ENCODE measurements at places on chromosomes 5 and 9.

DNA sequence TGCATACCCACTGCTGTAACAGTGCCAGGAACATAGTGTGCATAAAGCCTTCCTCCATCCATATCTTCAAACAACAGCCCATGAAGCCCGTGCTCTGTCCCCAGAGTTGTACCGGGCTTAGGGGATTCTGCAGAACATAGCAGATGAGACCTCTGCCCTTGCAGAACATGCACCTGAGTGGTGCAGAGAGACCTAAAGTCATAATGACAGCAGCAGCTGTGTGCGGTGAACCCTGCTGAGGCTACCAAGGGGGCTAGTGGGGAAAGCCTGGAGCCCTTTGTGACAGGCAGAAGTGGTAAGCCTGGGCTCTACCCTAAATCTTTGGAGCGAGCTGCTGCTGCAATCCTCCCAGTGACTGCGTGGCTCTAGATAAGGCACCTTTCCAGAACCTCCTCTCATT lies 32.2 kb upstream of the BRD3 start:
- no peak for DNase-seq

DNA sequence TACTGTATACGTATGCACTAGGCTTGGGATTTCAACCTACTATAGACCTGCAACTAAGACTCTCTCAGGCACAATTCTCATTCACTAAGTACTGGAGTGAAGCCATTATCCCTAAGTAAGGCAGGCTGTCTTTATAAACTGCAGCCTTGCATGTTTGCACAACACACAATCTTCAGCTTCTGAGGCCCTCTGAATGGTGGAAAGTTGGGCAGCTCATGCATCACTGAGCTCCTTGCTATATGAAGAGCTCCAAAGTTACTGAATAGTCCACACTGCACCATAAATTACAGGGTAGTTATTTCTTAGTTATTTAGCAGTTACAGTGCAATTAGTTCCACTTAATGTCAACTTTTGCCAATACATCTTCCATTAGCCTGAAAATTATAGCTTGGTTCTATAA lies 384.6 kb downstream of the BRINP1 start:
- DNase-seq = no peak

GRCh38 chr5:150057052-150057451 lies 29.3 kb downstream of the CSF1R start:
- DNase-seq = peak; percentile 43

DNA sequence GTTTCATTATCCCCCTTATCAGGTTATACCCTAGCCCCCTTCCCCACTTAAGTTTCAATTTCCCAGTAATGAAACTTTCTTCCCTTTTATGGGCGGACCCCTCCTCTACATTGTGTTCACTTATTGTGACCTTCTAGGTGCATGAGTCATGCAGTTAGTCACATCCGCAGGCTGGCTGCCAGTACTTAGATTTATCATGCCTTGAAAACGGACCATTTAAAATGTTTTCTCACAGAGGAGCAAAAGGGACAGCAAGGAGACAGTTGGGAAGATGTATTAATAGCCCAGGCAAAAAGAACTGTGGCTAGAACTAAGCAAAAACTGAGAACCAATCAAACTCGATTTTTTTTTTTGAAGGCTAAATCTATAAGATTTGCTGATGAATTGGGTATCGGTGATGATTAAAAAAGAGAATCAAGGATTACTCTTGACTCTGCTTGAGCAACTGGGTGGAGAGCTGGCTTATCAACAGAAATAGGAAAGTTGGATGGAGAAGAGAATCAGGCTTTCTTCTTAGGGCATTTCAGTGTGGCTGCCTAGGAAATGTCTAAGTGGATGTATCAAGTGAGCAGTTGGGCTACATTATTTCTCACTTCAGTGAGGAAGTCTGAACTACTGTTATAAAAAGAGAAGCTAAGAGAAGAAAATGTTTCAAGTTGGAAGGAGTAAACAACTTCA lies 615.0 kb downstream of the HINT1 start:
- DNase-seq = no peak

DNA sequence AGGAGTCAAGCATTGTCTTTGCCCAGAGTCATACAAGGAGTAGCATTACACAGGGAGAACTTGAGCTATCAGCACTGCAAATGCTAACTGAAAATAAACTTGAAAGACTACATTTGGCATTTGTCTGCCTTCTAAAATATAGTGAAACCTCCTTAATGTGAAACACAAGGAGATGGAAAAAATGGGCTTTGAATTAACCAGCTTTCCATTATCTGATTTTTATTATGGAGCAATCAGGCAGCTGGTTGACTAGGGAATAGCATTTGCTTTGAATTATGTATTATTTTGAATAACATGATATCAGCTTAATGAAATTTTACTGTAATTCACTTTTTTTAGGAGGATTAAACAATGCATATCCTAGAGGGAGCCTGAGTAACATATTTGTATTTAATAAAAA lies 130.8 kb downstream of the GDNF start:
- no peak for DNase-seq

GRCh38 chr5:157189223-157189622 lies 8.6 kb downstream of the ITK start:
- no peak for DNase-seq

GRCh38 chr5:54249210-54250028 lies 61.0 kb downstream of the ARL15 start:
- DNase-seq = no peak

DNA sequence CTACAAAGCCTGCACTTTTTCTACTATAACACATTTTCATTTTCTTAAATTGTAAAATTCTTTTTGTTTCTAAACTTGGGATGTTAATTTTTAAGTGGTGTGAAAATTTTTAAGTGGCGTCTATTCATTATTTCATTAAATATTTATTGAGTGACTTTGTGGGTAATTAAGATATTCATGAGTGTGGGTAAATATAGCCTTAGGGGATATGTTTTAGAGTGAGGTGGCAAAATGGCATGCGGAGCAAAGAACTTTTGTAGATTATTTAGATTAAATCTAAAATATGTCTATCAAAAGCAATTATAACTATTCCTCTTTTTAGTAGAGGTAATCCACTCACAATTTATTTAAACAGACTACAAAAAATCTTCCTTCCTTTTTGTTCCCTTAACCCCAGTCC lies 188.4 kb downstream of the PCSK1 start:
- no peak for DNase-seq

DNA sequence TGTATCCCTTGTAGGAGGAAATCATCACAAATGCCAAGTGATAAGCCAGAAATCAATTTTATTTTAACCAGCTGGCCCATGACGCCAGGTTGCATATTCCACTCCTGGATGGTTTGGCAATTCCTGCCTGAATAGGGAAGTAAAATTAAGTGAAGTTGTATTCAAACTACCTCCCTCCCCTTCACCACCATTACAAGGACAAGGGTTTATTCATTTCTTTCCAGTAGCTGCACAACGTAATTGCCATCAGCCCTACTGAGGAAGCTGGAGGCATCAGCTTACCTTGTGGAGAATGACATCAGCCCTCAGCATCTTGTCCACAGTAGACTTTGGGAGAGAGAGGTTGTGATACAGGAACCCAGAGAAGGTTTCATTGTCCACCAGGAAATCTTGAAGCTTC lies 66.6 kb downstream of the ABCA1 start:
- no peak for DNase-seq

DNA sequence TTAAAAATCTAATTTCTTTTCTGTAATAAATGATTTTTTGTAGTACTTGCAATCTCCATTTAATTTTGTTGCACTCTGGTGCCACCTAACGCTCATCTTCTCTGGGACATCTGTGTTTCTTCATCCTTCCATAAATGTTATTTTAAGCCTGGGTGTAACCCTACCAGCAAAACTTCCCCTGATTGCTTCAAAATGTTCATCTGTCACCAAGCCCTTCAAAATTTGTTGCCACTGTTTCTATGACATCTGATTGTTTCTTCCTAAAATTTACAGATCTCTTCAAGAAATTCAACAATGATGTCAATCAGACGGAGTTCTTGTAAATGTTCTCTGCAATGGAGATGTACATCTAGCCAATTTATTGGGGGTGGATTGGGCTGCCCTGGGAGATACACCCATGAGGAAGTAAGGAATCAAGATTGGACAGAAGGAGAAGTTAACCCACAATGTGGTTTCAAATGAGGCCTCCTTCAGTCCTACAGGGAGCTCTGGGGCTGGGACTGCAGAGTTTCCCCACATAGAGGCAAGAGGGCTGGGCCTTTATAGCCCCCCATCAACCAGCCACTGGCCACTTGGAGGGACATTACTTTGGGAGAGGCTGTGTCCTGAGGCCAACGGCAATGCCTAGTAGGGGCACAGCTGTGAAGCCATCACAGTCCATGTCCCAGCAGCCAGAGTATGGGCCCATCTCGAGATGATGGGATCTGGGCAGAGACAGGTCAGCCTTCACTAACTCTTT lies 23.3 kb downstream of the MCTP1 start:
- no peak for DNase-seq

- no peak for DNase-seq
Observed at GRCh38 chr5:176906126-176906525, 7.0 kb upstream of the HK3 start.

Data from suprapubic skin (tissue), 4 donors.